Renal pelvis (tissue), 12 donors: ENCODE measurements at places on chromosomes 2 and 18. TPM values are rescaled to one million over a fixed set of nuclear protein-coding genes. Genes with fewer than 3 reads are reported as not detected.

The SERPINB5 gene
- not detected for polyA plus RNA-seq

The ZNF892 gene
- 4.4 TPM for polyA plus RNA-seq

GRCh38 chr2:219475697-219476651 lies 22.7 kb upstream of the GMPPA start:
- DNase-seq = peak; percentile 65

DNA sequence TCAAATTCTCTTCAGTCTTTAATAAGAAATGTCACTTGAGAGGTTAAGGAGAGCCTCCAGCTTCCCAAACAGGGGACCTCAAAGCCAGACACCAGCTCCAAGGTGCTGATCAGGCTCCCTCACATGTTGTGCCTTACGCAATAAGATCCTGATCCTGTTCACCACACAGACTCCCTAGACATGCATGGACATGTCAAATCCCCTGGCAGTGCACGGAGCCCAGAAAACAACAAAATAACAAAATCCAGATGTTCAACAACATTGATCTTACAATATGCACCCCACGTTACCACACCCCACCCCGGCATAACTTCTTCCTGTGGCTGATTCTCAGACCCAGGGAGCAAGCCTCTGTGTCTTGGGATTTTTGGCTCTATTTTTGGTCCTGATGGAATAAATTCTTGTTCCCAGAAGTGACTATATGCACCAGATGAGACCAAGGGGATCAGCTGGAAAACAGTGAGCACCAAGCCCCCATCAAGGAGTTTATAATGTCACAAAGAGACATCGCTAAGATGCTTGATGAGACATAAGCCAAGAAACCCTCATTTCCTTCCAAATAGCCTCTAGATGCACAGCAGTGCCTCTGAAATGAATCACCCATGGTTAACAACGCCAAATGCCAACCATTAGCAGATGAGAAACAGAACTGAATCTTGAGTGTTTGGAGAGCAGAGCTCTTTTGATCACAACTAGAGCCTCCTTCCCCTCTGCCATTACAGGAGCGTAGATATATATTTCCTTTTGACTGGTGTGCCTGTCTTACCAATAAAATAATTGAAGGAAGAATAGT lies 198.2 kb downstream of the PRKCE start:
- DNase-seq = no peak
